Articular chondrocyte of knee joint (primary cell): ENCODE measurements at places on chromosomes 16 and 17. TPM values are rescaled to one million over a fixed set of nuclear protein-coding genes. Genes with fewer than 3 reads are reported as not detected.

TM4SF5 gene
- not detected in 2 replicates for total RNA-seq

PTRH2 gene
- 16.6 and 18.6 TPM in 2 replicates for total RNA-seq

CDRT15 gene
- total RNA-seq, result not detected in 2 replicates

CYGB gene
- total RNA-seq, result 10.7 and 12.6 TPM in 2 replicates

IRX5 gene
- total RNA-seq, result 7.6 and 10.3 TPM in 2 replicates

SLC5A11 gene
- not detected in 2 replicates for total RNA-seq
